ENCODE measurements at places on chromosomes 16 and 17. TPM values are rescaled to one million over a fixed set of nuclear protein-coding genes. Genes with fewer than 3 reads are reported as not detected.

Gene BEAN1
- polyA plus RNA-seq = not detected

Gene PIRT
- polyA plus RNA-seq = not detected

GRCh38 chr17:17141860-17142552 lies 64.1 kb downstream of the PLD6 start:
- peak; percentile 50 for DNase-seq

- no peak for DNase-seq
Observed at GRCh38 chr17:1626333-1626732, 2.3 kb downstream of the SLC43A2 start.

DNA sequence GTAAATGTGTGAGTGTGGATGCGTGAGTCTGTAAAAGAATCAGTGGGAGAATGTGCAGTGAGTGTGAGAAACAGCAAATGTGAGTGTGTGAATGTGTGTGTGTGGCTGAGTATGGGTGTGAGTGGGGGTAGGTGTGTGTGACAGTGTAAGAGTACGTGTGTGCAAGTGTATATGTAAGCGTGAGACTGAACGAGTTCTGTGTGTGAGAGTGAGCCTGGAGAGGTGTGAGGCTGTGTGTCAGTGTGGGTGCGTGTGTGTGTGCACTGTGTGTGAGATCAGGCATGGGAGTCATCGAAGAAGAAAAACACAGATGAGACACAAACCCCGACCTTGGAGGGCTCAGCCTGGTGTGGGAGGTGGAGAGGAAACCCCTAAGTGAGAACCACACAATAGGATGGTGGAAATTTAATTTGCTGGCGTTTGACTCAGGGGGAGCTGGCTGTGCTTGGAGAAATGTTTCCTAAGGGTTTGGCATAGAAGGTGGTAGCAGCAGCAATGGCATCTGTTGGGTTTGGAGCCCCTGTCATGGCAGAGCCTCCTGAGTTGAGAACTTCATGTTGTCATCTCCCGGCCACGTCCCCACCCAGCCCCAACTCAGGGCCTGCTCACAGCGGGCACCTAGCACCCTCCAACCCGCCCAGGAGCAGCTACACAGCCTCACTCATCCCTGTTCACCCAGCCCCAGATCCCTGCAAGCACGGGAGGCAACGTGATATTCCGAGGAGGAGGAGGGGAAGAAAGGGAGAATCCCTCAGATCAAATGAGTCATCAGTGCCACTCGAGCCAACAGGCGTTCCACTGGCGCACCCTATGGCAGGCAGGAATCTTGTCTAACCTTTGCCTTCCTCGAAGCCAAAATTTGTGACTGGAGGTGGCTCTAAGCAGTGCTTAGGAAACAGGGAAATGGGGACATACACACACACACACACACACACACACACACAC lies 14.3 kb upstream of the NUBP1 start:
- DNase-seq = no peak

DNA sequence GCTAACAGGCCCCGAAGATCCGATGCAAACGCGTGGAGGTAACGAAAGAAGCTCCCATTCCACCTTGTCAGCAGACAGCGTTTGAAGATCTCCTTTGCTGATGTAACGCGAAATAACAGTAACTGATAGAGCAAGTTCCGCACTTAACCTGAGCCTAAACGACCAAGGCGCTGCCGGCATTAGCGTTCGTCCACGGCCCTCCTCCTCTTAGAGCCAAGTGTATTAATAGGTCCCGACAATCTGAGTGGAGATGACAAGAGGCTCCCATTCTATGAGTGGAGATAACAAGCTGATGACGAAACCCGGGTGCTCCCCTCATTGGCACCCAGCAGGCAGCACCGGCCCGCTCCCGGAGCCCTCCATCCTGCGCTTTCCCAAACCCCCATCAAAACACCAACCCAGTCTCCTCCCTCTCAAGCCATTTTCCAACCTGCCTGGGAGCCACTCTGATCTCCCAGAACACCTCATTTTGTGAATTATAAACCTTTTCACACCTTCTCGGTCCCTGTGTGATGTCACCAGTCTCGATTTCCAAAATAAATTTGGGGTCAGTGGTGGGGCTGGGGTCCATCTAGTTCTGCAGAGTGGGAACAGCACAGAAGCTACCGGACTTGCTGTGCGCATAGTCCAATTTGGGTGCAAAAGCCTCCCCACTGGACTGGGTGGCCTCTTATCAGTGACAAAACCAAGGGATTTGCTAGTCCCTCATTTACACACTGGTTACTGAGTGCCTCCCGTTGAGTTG lies 35.4 kb upstream of the ARL4D start:
- no peak for DNase-seq

DNA sequence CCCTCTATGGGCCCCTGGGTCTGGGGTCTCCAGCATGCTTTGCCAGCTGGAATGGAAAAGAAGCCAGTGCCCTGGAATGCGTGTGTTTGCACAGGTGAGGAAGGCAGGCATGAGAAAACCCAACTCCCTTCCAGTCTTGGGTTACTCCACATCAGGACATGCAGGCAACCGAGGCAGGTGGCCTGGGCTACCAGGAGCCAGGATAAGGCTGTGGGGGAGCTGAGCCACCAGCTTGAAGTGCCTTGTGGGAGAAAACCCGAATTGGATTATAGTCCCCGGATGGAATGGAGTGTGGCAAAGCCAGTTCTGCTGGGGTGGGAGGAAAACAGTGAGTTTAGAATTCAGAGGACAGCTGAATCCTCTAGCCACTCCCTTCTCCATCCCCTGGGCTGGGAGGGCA lies 7.2 kb downstream of the SRCIN1 start:
- DNase-seq = peak; percentile 11

Gene GRB7
- 0.04 TPM for polyA plus RNA-seq

Gene POLR3E
- polyA plus RNA-seq = 55.5 TPM

DNA sequence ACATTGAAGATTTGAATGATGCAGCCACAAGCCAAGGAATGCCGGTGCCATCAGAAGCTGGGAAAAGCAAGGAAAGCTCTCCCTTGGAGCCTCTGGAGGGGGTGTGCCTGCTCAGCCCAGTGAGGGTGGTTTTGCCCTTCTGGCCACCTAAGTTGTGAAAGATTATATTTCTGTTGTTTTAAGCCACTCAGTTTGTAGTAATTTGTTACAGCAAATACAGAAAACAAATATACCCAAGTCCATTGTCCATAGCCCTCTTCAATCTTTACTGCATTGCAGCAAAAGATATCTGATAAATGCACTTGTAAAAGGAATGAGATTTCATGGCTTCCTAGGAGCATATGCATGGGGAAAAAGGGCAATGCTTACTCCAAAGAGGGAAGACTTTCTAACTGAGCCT lies 447.9 kb downstream of the HAPSTR1 start:
- no peak for DNase-seq

GRCh38 chr16:28082624-28083023 lies 19.1 kb upstream of the GSG1L start:
- DNase-seq = no peak

Gene USP6
- under 0.01 TPM for polyA plus RNA-seq
